PC-3 (cell line): ENCODE measurements at places on chromosomes 3 and 15. TPM values are rescaled to one million over a fixed set of nuclear protein-coding genes. Genes with fewer than 3 reads are reported as not detected.
A peak's percentile ranks its signal among the peaks of the same experiment; 100 is the strongest.

GRCh38 chr3:13517253-13517977 lies 31.5 kb upstream of the FBLN2 start:
- no peak overlapping the region for H3K27ac ChIP-seq
- H3K4me3 ChIP-seq: no peak overlapping the region
- peaks cover 18% of the 10 kb centered on the region for H3K4me1 ChIP-seq
- DNase-seq: no peak
- H3K36me3 ChIP-seq: no peaks in the 10 kb centered on the region
- no peaks in the 10 kb centered on the region for H3K27me3 ChIP-seq

- H3K36me3 ChIP-seq: no peaks in the 10 kb centered on the region
- H3K4me3 ChIP-seq: no peak overlapping the region
- H3K4me1 ChIP-seq: peaks cover 4% of the 10 kb centered on the region; the same call in 1 of the 2 replicates
- no peak overlapping the region for H3K27ac ChIP-seq
- DNase-seq: no peak
Measured at GRCh38 chr15:57731530-57732103, 25.1 kb downstream of the POLR2M start.

- H3K27me3 ChIP-seq: no peaks in the 10 kb centered on the region
- DNase-seq: no peak
- no peaks in the 10 kb centered on the region for H3K4me1 ChIP-seq
- no peaks in the 10 kb centered on the region for H3K36me3 ChIP-seq
- H3K27ac ChIP-seq: no peak overlapping the region
Measured at GRCh38 chr15:35252351-35252865, 167.3 kb upstream of the NANOGP8 start.

CHRNA5 gene
- 8.4 and 11.0 TPM in 2 replicates for total RNA-seq

FRMD4B gene
- 2.9 and 5.7 TPM in 2 replicates for total RNA-seq

DNA sequence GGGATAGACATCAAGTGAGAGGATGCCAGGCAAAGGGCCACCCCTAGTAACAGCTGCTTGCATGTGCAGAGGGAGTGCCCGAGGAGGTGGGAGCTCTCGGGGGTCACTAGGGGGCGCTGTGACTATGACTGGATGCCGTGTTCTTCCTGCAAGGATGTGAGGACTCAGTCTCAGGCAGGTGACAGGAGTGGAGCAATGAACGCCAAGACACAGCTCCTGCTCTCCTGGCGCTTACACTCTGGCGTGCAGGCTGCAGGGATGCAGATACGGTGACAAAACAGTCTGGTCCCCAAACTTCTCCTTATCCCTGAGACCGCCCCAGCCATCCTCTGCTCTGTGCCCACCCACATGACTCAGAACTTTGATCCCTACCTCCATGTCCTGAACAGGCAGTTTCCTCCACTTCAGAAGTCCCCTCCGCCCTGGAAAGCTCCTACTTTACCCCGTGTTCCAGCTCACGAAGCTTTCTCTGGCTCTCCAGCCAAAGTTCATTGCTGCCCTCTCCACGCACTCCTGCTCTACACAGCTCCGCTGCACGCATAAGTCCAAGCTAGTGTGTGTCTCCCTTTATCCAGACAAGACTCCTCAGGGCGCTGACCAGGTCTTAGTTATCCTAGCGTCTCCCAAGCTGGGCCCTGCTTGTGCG lies 14.7 kb downstream of the RHOV start:
- no peaks in the 10 kb centered on the region for H3K27me3 ChIP-seq
- H3K36me3 ChIP-seq: peaks cover 25% of the 10 kb centered on the region
- peaks cover 47% of the 10 kb centered on the region for H3K4me1 ChIP-seq
- H3K27ac ChIP-seq: 0 out of 2 replicates have a peak overlapping the region, but pooled peaks have one; percentile 5
